Right hindlimb (tissue), 1 donor: ENCODE measurements at places on chromosomes 5 and 9.
A peak's percentile ranks its signal among the peaks of the same experiment; 100 is the strongest.

DNA sequence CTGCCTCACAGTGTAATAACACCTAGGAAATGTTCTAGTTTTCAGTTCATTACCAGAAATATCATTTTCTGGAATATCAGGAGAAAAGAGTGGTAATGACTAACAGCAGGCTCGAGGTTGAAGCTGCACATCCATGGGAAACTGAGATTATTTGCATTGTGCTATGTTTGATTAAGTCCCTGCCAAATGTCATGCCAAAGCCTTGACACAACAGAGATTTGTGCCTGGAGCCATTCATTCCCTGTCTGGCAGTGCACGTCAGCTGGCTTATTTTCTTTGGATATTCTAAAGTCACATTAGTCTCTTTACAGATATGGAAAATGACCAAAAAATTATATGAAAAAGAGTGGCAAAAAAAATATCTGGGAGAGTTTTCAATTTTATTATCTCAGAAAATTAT is 848.0 kb downstream of the PTPRD start:
- no peak for DNase-seq

- no peak for DNase-seq
These were observed 5.1 kb upstream of the POU5F2 start for GRCh38 chr5:93746406-93747056.

GRCh38 chr5:149007174-149007573 is 55.7 kb downstream of the SH3TC2 start:
- DNase-seq = no peak

- no peak for DNase-seq
These were observed 64.9 kb upstream of the TLE1 start for GRCh38 chr9:81754245-81754644.

DNA sequence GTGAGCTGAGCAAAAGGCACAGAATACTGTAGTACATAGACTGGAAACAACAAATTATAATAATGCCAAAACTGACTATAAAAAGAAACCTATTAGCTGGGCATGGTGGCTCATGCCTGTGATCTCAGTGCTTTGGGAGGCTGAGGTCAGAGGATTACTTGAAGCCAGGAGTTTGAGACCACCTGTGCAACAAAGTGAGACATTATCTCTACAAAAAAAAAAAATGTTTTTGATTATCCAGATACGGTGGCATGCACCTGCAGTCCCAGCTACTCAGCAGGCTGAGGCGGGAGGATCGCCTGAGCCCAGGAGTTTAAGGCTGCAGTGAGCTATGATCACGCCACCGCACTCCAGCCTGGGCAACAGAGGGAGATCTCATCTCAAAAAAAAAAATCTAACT is 175.9 kb downstream of the TTC39B start:
- no peak for DNase-seq

GRCh38 chr5:72234265-72234700 is 85.8 kb downstream of the MRPS27 start:
- no peak for DNase-seq

DNA sequence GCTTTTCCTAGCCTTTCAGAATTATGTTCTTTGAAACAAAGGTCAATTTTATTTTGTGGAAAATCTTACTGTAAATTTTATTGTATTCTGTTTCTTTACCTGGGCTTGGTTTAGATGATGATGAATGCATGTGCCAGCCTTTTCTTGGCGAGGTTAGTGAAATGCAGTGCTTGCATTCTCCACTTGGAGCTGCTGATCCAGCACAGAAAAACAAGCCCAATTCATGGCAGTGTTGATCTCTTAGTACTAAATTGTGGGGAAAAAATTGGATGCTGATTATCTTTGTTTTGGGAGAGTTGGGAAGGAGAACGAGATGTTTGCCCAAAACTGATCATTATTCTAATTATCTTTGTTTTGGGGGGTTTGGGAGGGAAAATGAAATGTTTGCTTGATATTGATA is 3.7 kb downstream of the HABP4 start:
- DNase-seq = peak; percentile 30

DNA sequence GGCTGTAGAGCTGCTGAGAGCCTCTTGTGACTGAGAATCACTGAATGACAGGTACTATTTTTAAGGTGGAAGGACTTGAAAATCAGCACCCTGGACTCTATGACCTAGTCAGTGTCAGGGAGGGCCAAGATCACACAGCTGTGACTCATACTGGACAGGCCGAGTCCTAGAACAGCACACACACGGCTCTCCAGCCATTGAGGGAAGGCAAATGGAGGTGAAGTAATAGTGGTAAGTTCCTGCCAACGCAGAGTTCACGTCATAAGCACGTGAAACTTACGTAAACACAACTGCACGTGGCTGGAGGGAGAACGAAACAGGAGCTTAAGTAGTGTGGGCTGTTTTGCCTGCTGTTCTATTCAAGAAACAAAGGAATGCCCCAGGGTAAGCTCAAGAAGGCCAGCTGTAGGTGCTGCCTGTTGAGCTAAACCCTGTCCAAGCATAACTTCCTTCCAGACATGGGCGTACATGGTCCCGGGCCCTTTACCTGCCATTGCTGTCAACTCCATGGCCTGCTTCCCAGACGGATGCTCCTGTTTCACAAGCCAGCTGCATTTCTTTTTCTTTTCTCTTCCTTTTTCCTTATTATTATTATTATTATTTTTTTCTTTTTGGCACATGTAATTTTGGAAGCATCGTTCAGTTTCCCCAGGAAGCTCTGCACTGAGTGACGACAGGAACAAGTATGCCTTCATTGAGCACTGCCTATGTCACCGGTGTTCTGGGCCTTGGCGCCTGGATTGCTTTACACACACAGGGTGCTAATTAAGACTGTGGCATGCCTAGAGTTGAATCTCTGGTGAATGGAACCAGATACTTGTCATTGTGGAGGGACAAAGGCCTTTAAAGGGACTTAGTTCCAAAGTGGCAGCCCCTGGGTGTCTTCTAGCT is 10.2 kb upstream of the LCP2 start:
- peak; percentile 69 for DNase-seq

DNA sequence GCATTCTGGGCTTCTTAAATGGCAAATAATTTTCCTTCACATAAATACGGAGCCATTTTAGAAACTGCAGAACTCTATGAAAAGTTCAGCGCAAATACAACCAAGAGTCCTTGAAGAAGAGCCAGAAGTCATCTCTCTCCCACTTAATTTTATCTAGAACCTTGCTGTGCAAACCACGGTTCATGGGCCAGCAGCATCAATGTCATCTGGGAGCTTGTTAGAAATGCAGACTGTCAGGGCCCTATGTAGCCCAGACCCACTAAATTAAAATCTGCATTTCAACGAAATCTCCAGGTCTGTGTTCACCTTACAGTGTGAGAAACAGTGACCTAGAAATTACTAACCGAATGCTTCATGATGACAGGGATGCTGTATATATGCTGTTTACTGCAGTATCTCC is 12.2 kb downstream of the EFNA5 start:
- no peak for DNase-seq

GRCh38 chr9:123727332-123727731 is 202.6 kb downstream of the DENND1A start:
- DNase-seq = no peak

- no peak for DNase-seq
These were observed 170.0 kb downstream of the SLC24A2 start for GRCh38 chr9:19618816-19619215.

- DNase-seq = no peak
These were observed 154.4 kb downstream of the MAN2A1 start for GRCh38 chr5:109844148-109844547.

GRCh38 chr9:69276775-69277174 is 48.2 kb upstream of the ENTREP1 start:
- no peak for DNase-seq
